ENCODE measurements at places on chromosomes 5 and 9.

DNA sequence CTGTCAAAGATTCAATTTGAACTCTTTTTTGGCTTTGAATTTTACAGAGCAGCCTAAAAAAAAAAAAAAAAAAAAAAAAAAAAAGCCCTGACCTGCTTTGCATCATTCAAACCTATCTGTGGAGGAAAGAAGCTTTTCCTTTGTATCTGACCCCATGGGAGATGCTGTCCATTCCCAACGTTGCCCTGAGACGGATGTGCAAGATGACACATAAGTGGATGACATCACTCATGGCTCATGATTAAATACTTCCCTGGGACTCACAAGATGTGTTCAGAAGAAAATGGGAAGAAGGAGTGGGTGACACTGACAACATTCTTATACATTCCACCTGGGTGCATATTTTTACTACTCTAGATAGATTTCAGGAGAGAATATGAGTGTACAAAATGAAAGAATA lies 245.7 kb upstream of the ELAVL2 start:
- DNase-seq = no peak

DNA sequence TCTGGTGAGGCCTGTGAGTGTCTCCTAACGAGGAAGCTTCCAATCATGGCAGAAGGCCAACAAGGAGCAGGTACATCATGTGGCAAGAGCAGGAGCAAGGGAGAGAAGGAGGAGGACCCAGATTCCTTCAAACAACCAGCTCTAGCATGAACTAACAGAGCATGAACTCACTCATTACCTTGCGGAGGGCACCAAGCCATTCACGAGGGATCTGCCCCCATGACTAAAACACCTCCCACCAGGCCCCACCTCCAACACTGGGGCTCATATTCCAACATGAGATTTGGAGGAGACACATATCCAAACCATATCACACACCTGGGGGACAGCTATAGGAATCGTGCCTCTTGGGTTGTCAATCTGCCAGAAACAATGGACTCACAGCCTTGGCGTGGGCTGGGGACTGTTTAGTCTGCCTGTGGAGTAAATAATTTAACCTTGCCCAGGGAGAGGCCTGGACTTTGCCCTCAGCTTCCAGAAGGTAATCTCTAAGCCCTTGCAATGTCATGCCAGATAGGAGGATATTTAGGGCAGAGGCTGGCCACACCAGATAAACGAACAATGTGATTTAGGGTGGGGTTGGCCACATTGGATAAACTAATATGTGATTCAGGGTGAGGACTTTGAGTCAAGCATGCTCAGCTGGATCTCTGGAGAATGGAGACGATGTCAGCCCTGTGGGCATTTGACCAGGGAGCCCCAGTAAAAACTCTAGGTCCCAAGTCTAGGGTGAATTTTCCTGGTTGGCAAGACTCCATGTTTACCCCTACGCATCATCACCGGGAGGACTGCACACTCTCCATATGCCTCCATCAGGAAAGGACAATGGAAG lies 13.6 kb upstream of the VDAC1 start:
- DNase-seq = no peak

GRCh38 chr5:178548746-178549145 lies 41.4 kb downstream of the COL23A1 start:
- no peak for DNase-seq

DNA sequence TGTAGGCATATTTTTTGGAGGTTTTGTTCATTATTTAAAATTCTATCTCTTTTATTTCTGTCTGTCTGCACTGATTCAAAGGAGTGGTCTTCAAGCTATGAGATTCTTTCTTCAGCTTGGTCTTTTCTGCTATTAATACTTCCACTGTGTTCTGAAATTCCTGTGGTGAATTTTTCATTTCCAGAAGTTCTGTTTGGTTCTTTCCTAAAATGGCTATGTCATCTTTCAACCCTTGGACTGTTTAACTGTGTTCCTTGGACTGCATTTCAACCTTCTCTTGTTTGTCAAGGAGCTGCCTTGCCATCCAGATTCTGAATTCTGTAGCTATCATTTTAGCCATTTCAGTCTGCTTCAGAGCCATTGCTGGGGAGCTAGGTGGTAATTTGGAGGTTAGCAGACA lies 76.3 kb downstream of the CERT1 start:
- no peak for DNase-seq

DNA sequence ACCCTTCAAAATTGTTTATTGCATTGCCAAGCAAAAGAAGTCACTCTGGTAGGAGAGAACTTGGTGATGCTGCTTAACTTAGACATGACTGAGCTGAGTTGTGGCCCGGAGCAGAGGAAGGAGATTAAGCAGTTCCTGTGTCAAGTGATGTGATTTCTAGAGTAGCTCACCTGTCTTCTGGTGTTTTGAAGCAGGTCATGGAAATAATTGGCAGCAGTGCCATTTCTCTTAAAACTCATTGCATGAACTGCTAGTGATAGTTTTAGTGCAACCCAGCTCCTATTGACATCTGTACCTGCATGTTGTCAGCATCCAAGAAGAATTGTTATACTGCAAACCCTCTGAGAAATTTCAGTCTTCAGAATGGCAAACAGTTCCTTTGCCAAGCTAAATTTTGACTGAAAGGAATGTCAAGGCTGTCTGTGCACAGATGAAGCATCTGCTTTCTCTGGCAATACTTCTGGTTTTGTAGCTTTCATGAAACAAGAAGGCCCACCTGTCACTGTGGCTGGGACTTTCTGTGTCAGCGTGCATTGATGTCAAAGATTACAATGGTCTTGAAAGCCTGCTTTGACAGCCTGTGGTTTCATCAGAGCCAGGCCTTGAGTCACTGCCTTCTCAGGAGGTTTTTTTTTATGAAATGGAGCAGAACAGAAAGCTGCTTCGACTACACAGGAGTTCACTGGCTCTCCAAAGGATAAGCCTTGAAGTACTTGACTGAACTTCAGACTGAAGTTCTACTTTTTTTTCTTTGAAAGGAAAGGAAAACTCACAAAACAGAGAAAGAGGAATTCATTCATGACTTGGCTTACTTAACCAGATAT lies 90.6 kb downstream of the RALGPS1 start:
- peak; percentile 92 for DNase-seq

GRCh38 chr5:74422671-74423070 lies 217.9 kb downstream of the ENC1 start:
- no peak for DNase-seq

DNA sequence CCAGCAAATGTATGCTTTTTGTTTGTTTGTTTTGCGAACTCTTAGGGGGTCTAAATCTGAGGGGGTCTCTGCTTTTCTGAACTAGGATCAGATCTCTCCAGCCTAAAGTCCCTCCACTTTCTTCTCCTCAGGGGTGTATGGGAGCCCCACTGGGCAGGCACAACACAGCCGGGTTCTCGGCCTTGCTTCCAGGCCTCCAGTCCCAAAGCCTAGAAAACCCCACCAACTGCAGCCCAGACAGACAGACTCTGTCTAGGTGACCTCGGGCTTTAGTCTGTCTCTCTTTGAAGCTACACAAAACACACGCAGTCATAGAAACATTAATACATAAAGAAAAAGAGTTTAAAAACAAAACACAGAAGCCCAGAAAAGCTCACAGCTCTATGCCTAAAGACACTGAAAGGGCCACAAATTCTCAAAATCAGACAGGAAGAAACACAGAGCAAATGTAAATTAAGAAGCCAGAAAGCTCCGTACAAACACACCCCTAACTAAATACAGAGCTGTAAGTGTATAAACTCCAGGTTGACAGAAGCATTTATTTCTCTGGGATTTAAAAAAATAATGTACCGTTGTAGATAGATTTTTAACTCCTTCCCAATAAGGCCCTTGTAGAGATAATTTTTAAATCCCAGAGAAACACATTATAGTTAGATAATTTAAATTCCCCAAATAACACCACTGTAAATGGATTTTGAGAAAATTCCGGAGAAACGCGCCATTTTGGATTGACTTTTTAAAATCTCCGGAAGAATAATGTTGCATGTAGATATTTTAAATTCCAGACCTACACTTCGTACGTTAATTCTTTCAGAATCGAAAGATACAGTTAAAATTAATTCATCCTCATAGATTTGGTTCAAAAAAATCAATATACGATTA lies 2.0 kb downstream of the PITX1 start:
- DNase-seq = no peak

DNA sequence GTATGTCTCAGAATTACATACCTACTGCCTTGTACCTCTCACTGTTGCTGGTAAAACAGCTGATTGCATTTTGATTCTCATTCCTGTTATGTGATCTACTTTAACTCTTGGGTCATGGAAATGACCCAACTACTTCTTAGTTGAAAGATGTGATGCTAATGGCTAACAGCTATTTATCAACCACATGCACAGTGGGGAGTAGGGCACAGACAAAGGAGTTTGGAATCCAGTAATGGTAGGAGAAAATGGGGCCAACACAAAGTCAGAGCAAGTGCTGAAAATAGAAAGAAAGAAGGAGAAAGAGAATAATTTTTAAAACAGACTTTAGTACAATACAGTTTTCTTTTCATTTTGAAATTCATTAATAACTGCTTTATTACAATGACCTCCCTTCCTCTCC lies 241.0 kb downstream of the PTPRD start:
- DNase-seq = no peak

GRCh38 chr5:5764246-5764645 lies 341.8 kb downstream of the ICE1 start:
- DNase-seq = no peak

- DNase-seq = no peak
Measured at GRCh38 chr9:89667726-89668125, 62.9 kb downstream of the GADD45G start.

DNA sequence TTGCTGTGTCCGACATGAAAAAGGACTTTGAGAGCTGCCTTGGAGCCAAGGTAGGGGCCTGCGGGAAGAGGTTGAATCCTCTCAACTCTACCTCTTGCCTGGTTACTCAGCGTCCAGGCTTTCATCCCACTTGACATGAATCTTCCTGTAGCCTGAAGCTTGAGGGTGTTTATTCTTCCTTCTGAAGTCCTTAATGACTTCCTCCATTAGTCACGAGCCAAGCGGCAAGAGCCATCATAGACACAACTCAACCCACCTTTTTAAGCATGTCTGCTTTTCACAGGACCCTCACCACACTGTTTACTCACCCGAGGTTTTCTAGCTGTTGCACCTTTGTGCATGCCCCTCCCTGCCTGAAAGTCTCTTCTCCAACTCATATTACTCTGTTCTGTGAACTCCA lies 40.2 kb downstream of the ACO1 start:
- no peak for DNase-seq

- no peak for DNase-seq
Measured at GRCh38 chr9:20119566-20119965, 330.7 kb upstream of the SLC24A2 start.

DNA sequence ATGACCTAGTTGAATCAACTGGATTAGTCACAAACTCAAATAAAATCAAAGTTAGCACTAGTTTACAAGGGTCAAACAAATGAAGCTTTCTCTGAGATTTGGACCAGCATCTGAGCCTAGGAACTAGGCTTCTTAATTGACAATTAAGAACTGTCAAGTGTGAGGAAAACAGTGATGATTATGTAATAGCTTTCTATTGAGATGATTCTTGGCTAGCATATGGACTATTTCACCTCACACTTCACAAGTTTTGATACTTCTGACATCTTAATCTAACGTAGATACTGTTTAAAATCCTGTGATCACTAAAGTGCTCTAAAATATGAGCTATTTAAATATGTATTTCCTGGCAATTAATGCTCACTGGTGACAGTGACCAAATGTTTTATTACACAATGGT lies 542.9 kb downstream of the EFNA5 start:
- no peak for DNase-seq

- DNase-seq = no peak
Measured at GRCh38 chr5:38680094-38680825, 123.8 kb upstream of the LIFR start.

DNA sequence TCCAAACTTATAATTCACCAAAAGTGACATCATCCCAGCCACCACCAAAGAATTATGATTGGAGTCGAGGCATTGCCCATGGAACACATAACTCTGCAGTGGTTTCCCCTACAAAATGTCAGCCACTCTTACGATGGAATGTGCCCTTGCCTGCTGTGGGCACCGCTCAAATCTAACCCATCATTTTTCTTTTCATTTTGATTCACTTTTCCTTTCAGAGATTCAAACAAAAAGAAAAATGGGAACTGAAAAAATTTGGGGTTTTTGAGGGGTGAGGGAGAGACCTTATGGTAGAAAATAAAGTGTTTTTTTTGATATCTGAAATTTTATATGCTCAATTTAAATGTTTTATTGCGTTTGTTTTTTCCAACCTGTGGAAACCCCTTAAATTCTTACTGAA lies 28.1 kb downstream of the SMARCA2 start:
- DNase-seq = no peak

DNA sequence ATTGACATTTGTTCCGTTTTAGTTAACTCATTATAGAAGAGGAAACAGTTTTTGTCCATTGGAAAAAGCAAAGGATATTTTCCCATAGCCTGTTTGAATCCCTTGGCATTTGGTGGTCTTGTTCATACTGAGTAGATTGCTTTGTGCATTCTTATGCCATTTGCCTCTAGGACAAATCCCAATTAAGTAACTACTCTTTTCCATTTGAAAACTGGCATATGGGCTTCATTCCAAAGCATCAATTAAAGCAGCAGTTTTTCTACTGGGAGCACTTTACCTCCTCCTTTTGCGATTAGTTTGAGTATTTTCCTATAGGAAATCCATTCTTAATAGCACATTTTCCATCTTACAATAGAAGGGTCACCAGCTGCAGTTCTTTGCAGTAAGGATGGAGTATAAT lies 31.2 kb downstream of the GPR21 start:
- no peak for DNase-seq

DNA sequence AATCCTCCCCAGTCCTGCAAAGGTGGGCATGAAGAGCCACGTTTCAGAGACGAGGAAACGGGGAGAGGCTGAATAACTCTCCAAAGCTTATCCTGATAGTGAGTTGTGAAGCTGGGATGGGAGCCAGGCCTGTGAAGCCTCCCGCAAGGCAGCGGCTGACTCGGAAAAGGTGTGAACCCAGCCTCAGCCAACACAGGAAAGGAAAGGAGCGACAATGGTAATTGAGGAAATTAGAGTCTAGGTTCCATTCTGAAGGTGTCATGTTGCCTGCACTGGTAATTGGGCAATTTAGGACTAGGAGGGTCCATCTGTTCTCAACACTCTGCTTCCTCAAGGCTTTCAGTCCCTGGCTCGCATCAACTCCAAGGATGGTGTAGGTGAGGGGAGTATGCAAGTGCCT lies 83.4 kb downstream of the LIFR start:
- DNase-seq = no peak

GRCh38 chr9:89731262-89732182 lies 126.7 kb downstream of the GADD45G start:
- DNase-seq = no peak

GRCh38 chr5:1109542-1110306 lies 2.1 kb downstream of the SLC12A7 start:
- DNase-seq = no peak

GRCh38 chr9:81559197-81559596 lies 130.2 kb downstream of the TLE1 start:
- DNase-seq = no peak

All from activated CD4-positive, alpha-beta T cell treated with anti-CD3 and anti-CD28 coated beads, Interleukin-2, amount 10 ng/mL, durations not matched to agents 24 days and 14 days (primary cell).